ENCODE measurements at places on chromosomes 1 and 21. TPM values are rescaled to one million over a fixed set of nuclear protein-coding genes. Genes with fewer than 3 reads are reported as not detected.
A peak's percentile ranks its signal among the peaks of the same experiment; 100 is the strongest.

DNA sequence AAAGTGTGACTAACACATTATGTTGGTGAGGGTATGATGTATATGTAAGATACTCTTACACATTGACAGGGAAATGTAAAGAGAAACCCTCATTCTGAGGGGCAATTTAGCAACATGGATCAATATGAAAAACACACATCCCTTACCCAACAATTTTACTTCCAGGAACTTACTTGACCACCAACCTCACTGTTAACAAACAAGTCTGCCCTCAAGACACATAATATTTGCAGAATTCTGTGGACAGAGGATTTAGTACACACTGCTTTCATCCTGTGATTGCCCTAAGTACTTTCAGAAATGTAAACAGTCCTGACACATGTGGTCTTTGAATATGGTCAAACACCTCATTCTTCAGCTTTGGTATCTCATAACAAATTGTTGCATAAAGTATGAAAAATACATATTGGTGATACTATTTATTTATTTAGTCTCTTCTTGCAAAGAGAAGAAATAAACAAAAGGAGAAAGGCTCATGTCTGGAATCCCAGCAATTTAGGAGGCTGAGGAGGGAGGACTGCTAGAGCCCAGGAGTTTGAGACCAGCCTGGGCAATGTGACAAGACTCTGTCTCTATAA lies 6.9 kb downstream of the USP48 start:
- no peak overlapping the region for H3K4me3 ChIP-seq
- H3K27me3 ChIP-seq: no peaks in the 10 kb centered on the region
- no peak overlapping the region for H3K27ac ChIP-seq
- peaks cover 8% of the 10 kb centered on the region for H3K4me1 ChIP-seq

DNA sequence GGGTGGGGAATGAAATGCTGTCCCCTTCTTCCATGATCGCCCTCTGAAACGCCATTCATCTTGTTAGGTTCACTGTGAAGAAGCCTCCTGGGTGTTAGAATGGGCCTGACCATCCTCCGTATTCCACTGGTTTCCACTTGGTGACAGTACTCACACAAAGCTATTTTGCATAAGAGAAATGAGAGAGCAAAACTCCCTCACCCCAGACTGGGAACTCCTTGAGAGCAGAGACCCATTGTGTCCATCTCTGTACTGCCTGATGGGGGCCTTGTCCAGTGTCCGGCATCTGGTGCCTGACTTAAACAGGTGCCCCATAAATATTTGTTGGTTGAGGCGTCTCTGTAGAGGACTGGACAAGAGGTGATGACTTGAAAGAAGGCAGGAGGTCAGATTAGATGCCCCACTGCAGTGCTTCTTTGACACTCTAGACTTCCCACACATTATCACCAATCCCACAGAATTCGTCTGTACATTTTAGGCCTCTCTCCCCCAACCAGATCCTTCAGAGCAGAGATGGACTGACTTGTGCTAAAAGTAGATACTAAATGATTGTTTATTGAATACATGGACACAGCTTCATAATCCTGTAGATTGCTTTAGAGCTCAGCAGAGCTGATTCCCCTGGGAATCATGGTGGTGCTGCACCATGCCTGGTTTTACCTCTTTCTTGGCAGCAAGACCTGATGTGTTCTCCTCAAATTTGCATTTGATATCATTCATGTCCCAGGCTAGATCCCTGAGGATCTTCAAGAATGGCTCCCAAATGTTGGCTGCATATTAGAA lies 22.4 kb upstream of the KCNA2 start:
- H3K27me3 ChIP-seq: peaks cover 19% of the 10 kb centered on the region
- no peak overlapping the region for H3K27ac ChIP-seq
- no peaks in the 10 kb centered on the region for H3K36me3 ChIP-seq

DNA sequence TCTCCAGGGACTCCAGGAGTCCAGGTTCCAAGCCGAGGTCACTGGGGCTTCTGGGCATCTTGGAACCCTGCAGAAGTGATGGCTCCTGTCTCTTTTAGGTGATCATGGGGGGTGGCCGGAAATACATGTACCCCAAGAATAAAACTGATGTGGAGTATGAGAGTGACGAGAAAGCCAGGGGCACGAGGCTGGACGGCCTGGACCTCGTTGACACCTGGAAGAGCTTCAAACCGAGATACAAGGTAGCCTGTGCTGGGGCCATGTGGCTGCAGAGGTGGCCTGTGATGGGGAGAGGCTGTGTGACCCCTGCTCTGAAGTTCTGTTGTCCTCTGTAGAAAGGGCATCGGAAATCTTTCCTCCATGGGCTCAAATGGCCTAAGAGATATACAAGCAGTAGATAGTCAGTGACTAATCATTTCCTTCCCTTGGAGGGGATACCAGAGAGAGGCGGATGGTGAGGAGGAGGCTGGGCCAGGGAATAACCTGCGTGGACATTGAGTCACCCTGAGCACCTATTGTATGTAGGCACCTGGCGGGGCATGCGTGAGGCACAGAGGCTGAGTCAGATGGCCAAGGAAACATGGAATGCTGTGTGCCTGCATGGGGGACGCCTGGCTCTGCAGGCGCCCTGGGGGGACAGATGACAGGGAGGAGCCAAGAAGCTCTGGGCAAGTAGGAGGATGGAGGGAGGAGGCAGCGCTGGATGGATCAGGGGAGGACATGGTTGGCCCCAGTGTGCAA lies 59.0 kb downstream of the ALPL start:
- H3K4me3 ChIP-seq: no peak overlapping the region
- H3K27ac ChIP-seq: no peak overlapping the region
- H3K36me3 ChIP-seq: peaks cover 24% of the 10 kb centered on the region
- peaks cover 8% of the 10 kb centered on the region for H3K4me1 ChIP-seq

GRCh38 chr21:31479714-31480113 lies 135.7 kb upstream of the TIAM1 start:
- no peaks in the 10 kb centered on the region for H3K36me3 ChIP-seq
- no peaks in the 10 kb centered on the region for H3K4me1 ChIP-seq
- H3K4me3 ChIP-seq: no peak overlapping the region
- no peaks in the 10 kb centered on the region for H3K27me3 ChIP-seq
- DNase-seq: no peak

DNA sequence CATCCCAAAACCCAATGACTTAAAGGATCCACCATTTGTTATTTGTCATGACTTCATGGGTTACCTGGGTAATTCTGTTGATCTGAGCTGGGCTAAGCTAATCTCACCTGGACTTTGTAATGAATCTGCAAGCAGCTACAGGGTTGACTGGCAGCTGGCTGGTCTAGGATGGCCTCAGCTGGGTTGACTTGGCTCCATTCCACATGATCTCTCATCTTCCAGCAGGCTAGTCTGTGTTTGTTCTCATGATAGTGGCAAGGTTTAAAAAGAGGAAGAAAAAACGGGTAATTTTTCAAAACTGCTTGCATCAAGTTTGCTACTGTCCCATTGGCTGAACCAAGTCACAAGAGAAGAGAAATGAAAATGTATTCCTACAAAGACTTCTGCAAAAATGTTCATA lies 24.8 kb upstream of the ZMYM4 start:
- H3K36me3 ChIP-seq: no peaks in the 10 kb centered on the region
- H3K27ac ChIP-seq: no peak overlapping the region
- DNase-seq: no peak
- no peak overlapping the region for H3K4me3 ChIP-seq
- H3K4me1 ChIP-seq: no peaks in the 10 kb centered on the region

- H3K4me1 ChIP-seq: no peaks in the 10 kb centered on the region
- H3K4me3 ChIP-seq: no peak overlapping the region
- H3K36me3 ChIP-seq: no peaks in the 10 kb centered on the region
- no peak for DNase-seq
Observed at GRCh38 chr1:241557551-241558193, 25.5 kb downstream of the KMO start.

DNA sequence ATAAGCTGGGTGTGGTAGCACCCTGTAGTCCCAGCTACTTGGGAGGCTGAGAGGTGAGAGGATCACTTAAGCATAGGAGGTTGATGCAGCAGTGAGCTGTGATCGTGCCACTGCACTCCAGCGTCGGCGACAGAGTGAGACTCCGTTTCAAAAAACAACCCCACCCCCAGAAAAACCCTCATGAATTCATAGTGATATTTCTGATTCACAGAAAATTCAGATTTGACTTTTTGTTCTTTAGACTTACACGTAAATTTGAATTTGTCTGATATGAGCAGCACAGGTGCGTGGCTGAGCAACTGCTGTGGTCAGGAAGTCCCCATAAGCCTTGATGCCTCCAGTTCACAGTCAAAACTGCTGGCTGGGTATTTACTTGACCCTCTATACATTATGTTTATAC lies 10.0 kb upstream of the MORC3 start:
- no peaks in the 10 kb centered on the region for H3K4me1 ChIP-seq
- no peaks in the 10 kb centered on the region for H3K36me3 ChIP-seq
- no peak overlapping the region for H3K4me3 ChIP-seq

DNA sequence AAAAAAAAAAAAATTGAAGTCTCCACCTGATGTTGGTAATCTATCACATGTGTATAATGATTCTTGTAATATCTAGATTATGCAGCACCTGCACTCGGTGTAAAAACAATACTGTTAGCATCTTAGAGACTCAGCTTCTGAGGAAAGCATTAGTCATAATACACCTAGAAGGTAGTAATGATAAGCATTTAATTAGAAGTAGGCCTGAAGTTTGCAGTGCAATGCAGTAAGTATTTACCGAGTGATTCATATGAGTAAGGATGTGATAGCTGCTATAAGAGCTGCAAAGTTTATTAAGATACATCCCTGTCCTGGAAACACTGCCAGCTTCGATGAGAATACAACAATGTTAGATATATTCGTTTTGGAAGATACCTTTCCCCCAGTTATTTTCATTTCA lies 196.4 kb downstream of the GREM2 start:
- no peak overlapping the region for H3K4me3 ChIP-seq
- H3K27ac ChIP-seq: no peak overlapping the region
- no peaks in the 10 kb centered on the region for H3K4me1 ChIP-seq
- no peak for DNase-seq

DNA sequence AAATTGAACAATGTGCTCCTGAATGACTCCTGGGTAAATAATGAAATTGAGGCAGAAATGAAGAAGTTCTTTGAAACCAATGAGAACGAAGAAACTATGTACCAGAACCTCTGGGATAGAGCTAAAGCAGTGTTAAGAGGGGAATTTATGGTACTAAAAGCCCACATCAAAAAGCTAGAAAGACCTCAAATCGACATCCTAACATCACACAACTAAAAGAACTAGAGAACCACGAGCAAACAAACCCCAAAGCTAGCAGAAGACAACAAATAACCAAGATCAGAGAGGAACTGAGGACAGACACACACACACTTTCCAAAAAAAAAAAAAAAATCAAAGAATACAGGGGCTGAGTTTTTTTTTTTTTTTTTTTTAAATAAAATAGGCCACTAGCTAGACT lies 564.2 kb downstream of the SMYD3 start:
- H3K36me3 ChIP-seq: no peaks in the 10 kb centered on the region
- no peaks in the 10 kb centered on the region for H3K4me1 ChIP-seq
- H3K27me3 ChIP-seq: no peaks in the 10 kb centered on the region

DNA sequence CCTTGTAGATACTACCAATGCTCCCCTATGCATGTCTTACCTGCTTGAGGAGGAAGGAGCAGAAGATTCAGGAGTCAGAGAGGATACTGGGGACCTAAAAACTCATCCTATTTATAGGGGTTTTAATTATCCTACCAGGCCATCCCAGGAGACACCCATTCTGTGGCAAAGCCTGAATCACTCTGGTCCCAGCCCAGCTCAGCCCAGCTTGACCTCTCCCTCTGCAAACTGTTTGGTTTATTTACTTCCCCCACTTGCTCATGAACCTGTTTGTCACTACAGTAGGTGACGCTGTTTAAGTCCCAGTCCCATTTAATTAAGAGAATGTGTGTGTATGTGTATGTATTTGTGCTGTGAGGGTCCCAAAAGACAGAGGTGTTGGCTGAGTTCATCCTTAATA lies at the start of gene RPTN:
TSS of gene RPTN (minus strand) at position 85 of the 400 bp plus-strand sequence. CDS start 1,339 bp downstream, outside the sequence.
- no peak for DNase-seq
- no peaks in the 10 kb centered on the region for H3K36me3 ChIP-seq
- no peak within 1 kb of the TSS for H3K4me3 ChIP-seq
- no peaks in the 10 kb centered on the region for H3K4me1 ChIP-seq
- H3K27ac ChIP-seq: no peak within 1 kb of the TSS

DNA sequence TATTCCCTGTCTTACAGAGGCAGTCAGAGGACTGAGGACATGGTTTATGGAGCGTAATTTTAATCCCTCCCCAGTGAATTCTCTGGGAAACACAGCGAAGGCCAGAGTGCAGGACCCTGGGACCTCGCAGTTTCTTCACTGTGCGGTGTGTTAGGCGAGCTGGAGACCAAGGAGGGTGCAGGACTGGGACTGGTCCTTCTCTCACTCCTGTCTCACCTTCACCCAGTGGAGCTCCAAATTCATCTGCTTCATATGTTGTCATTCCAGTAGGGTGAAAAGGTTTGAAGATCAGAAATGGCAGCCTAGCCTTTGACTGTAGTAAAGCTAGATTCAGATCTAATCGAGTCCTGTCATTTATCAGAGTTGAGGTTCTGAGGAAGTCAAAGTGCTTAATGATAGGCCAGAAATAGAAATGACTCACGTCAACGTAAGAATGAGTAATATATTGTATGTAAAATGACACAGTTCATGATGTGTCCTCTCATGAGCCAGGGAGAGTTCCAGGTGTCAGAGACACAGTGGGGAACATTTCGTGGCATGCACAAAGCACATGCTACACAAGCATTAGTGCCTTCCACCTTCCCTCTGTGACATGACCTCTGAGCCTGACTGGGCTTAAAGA lies 647.5 kb downstream of the SMYD3 start:
- H3K4me3 ChIP-seq: no peak overlapping the region
- no peaks in the 10 kb centered on the region for H3K36me3 ChIP-seq
- no peaks in the 10 kb centered on the region for H3K27me3 ChIP-seq
- no peak overlapping the region for H3K27ac ChIP-seq
- DNase-seq: no peak

DNA sequence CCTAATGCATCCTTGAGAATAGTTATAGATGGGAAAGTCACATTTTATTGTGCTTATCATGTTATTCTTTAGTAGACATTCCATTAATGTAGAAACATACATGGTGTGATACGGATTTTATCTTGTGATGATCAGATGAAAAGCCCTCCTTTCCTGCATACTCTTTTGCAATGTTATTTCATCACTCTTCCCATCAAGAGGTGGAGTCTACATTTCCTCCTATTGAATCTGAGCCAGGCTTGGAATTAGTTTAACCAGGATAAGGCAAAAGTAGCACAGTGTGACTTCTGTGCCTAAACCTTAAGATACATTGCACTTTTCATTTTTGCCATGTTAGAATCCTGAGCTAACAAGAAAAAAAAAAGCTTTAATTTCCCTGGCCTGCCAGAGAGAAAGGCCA lies 393.7 kb upstream of the ST6GALNAC5 start:
- no peaks in the 10 kb centered on the region for H3K36me3 ChIP-seq
- H3K4me3 ChIP-seq: no peak overlapping the region
- no peak for DNase-seq
- H3K27me3 ChIP-seq: no peaks in the 10 kb centered on the region

GRCh38 chr1:6918186-6918924 lies 133.1 kb downstream of the CAMTA1 start:
- no peaks in the 10 kb centered on the region for H3K36me3 ChIP-seq
- H3K4me3 ChIP-seq: no peak overlapping the region
- peaks cover 69% of the 10 kb centered on the region for H3K4me1 ChIP-seq
- no peaks in the 10 kb centered on the region for H3K27me3 ChIP-seq
- DNase-seq: peak; percentile 49
- peak overlapping the region; percentile 6 for H3K27ac ChIP-seq

PYHIN1 gene
- total RNA-seq: not detected

MTARC1 gene
- total RNA-seq: 14.3 TPM

TMEM52 gene
- 2.2 TPM for total RNA-seq

MYOG gene
- total RNA-seq: 0.11 TPM

FALEC gene
- total RNA-seq: 1.2 TPM
